Esophagus squamous epithelium (tissue), 5 donors: ENCODE measurements at places on chromosomes 12 and 14.

- no peak for DNase-seq
Observed at GRCh38 chr14:95097385-95097784, 59.9 kb downstream of the DICER1 start.

DNA sequence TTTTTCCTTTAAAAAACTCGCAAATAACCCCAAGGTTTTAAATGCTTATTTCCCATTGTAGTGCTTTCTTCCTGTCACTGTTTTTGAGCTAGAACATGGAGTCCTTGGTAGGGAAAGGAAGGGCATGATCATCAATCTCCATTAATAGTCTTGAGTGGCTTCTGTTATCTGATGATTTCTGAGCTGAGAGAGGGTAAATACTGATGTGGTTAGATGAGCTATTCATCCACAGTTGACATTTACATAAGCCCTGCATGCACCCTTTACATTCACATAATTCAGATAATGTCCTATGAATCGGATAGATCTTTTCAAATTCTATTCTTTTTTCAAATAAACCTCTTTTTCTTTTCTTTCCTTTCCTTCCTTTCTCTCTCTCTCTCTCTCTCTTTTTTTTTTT is 81.4 kb downstream of the NTN4 start:
- DNase-seq: no peak

- DNase-seq: no peak
Observed at GRCh38 chr12:132014092-132014914, 64.6 kb downstream of the EP400 start.

DNA sequence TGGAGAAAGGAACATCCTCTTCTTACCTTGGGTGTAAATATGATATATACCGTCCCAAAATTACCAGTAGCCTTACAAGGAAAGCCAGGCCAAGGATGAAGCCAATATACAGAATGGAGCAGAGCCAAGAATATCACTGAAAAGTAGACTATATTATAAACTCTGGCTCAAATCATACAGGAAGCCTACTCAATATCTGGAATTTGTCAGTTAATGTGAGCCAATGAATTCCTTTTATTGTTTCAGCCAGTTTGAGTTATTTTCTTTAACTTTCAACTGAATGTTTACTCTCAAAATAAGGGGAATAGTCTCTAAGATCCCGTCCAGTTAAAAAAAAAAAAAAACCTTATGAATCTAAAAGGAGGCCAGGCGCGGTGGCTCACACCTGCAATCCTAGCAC is 9.8 kb upstream of the DENND5B start:
- DNase-seq: no peak

GRCh38 chr14:21036751-21037150 is 2.1 kb upstream of the RNASE13 start:
- no peak for DNase-seq

GRCh38 chr12:102059343-102059742 is 2.4 kb downstream of the WASHC3 start:
- DNase-seq: no peak
